HS-5 (cell line): ENCODE measurements at places on chromosomes 4 and X.

DNA sequence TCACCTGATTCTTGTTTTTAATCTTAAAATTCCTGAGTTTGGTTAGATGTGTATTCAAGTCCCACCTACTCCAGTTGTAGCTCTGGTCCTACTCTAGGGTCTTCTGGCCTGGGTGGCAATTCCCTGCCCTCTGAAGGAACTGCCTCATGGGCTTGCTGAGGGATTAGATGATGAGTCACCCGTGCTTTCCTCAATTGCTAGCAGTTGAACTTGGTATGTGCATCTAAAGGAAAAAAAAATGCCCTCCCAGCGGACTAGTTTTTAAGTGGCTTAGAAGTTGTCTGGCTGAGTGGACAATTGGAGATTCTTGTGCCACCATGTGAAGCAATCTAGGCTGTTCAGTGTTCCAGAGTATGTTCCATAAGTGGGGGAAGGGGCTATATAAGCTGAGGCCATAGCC is 127.0 kb downstream of the CCNG2 start:
- DNase-seq = no peak

GRCh38 chr4:158172261-158173258 is at the start of gene GASK1B:
Gene GASK1B (minus strand): TSS chr4:158173025. CDS start chr4:158171375, 1,650 bp downstream.
- DNase-seq = no peak

- DNase-seq = no peak
Measured at GRCh38 chr4:53959343-53960120, 104.9 kb downstream of the CHIC2 start.

- no peak for DNase-seq
Measured at GRCh38 chr4:8457646-8458252, 17.2 kb downstream of the TRMT44 start.

DNA sequence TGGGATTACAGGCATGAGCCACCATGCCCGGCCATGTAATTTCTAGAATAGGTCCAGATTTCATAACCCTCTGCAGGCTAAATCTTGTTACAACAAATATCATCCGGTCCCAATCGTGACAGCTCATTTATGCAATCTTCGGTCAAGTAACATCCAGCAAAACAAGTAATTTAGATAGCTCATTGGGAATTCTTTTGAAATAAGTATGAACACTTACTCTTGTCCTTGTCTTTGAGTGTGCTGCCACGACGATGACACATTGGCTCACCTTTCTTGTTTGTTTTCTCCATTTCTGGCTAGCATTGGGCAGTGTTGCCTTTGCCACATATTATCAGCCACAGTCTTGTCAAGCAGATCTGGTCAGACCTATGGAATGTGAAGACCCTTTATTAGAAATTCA is 92.0 kb downstream of the PHEX start:
- no peak for DNase-seq

- DNase-seq = no peak
Measured at GRCh38 chr4:42306221-42307109, 90.8 kb upstream of the SHISA3 start.

DNA sequence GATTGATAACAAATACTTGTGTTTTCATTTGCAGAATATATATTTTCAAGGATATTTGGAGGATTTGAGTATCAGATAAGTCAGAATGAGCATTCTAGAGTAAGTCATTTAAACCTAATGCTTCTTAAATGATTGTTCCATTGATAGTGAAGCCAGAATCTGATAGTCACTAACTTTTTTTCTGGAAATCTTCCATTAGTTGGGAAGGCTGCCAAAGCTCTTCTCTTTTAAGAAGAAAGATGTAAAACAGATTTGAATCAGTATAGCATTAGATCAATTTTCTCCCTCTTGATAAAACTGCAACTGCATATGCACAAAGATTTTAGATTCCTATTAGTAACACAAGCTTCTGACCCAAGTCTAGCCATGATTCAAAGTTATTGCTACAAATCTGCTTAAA is 256.7 kb downstream of the SPOCK3 start:
- no peak for DNase-seq

DNA sequence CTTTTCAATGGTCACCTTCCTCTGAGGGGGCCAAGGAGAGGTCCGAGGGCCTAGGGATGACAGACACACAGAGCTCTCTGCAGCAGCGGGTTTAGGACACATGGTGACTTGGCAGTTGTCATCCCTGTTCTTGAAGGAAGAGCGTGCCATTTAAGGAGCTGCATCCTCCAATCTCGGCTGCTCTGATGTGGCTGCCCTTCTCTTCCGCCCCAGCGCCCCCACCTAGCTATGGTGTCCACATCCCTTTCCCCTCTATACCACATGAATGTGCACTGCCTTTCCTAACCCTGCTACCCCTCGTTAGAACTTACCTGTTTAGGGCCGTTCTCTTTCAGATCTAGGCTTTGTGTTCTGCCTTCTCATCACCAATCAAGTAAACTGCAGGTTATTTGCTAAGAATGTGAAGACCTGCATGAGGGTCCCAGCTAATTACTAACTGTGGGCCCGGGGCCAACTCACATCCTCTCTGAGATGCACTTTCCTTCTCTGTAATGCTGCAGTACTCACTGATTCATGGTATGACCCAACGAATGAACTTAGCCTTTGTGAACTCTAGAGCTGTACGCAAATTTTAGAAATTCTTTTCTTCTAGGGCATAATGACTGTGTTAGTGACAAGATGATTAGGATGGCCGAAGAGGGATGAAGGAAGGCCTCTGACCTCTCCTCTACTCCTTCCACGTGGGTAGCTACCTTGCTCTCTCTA is 38.2 kb downstream of the CHST7 start:
- DNase-seq = no peak

DNA sequence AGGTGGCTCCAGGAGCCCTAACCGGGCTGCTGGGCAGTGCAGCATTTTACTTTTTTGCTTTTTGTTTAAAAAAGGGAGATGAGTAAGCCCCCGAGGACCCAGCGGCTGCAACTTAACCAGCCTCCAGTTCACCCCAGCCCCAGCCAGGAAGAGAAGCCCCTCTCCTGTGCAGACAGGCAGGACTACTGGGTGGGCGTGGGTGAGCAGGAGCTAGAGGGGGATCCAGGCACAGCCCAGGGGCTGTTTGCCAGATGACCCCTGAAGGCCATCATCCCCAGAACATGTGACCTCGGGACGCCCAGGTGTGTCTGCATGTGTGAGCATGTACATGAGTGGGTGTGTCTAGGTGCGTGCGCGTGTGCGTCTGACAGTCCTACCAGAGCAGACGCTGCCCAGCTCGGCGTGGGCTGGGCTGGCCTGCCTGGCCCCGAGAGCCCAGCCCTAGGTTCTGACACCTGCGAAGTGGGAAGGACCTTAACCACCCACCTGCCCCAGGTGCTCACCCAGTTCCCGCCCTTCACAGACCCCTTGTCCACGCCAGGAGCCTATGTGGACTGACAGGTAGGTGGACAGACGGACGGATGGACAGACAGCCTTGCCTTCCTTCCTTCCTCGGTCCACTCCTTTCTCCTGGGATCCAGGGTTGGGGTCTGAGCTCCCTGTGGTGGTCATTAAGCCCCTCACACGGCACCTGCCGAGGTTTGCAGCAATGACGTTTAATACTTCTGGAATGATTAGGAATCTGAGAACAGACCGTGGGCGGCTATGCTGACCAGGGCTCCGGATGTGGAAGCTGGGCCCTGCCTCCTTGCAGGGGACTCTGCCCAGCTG is 7.8 kb upstream of the HAUS3 start:
- no peak for DNase-seq

DNA sequence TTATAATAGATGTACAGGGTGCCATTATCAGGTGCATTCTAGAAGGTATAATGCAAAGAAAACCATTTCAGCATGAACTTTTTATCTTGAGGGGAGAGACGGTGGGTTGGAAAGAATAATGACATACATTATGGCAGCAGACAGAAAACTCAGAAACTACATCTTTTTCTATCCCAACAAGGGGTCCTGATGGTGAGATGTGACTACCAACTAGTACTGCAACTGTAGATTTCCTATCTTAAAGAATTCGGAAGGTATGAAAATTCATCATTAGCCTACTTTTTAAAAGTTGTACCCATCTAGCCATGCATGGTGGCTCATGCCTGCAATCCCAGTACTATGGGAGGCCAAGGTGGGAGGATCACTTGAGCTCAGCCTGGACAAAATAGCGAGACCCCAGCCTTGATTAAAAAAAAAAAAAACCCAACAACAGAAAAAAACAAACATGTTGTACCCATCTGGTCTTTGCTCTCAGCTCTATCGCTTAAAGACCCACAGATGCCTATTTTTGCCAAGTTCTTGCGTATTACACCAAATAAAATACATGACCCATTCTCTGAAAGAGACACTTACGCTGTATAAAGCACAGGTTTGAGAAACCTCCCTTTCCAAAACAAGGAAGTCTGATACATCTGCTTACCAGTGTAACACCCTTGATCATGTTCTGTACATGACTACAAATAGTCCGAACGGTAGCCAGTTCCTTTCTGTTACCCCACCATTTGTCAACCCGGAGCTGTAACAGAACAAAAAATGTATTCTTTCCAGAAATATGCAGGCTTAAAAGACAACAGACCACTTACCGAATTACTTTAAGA is 1.6 kb downstream of the RPL9 start:
- no peak for DNase-seq

- no peak for DNase-seq
Measured at GRCh38 chr4:2604614-2605013, 68.2 kb downstream of the FAM193A start.

- no peak for DNase-seq
Measured at GRCh38 chr4:184851200-184851541, 25.4 kb upstream of the ACSL1 start.

DNA sequence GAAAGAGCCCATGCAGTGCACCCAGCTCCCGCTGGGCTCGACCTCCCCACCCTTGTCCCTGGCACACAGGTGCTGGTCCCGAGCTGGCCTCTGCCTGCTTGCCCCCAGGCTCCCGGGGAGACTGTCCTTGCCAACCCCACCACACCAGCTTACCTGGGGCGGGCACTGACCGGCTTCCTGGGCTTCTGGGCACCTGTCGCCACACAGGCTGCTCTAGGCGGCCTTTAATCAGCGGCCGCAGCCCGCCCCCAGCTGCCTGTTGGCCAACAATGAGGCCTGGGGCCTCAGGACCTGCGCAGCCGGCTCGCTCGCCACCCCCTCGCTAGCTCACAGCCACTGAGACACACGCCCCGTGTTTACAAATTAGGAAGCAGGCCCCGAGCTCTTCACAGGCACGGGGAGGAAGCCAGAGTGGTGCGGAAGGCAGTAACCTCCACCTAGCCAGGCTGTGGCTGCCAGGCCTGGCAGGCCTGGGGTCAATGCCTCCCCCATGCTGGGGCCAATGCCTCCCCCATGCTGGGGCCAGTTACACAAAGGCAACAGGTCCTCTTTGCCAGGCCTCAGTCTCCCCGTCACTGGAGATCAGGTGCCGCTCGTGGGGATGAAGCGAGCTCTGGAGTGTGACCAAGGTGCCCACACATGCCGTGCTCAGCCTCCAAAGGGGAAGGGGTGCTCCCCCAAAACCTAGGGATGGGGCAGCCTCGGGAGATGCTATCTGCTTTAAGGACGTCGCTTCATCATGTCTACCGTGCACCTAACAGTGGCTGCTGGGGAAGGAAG is at the start of gene TREX2:
TREX2 (minus strand) TSS at position 201 of the 780 bp plus-strand sequence. CDS start 626 bp downstream, outside the sequence.
- DNase-seq = no peak

- DNase-seq = no peak
Measured at GRCh38 chr4:28916585-28916984, 1803.6 kb upstream of the PCDH7 start.

DNA sequence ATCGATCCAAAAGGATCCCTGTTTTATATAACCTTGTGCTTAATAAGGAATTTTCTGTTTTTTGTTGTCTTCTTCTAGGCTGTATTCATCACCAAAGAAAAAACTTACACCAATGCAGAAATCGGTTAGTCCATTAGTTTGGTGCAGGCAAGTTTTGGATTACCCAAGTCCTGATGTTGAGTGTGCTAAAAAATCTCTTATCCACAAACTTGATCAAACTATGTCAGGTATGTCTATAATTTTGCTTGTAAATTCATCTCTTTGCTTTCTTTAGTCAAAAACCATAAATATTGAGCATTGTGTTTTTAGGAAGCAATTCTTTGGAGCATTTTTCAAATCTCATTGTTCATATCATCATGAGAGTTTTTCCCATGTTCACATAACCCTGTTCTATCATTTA is 28.4 kb downstream of the SLAIN2 start:
- no peak for DNase-seq

DNA sequence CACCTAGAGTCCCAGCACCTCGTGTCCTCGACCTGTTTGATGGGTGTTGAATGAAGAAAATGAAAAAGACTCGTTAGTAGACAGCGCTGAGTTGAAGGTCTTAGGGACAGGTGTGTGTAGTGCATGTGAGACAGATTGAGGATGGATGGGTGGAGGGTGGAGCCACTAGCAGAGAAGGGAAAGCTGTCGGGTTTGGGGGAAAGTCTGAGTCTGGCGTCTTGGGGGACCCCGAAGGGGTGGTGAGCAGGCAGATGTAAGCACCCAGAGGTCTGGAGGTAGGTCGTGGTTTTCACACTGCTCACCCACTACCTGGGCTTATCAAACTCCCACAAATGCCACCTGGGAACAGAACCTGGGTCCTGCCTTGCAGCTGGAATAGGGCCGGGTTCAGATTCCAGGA is 16.0 kb downstream of the TMEM271 start:
- DNase-seq = no peak

- no peak for DNase-seq
Measured at GRCh38 chr4:150244600-150244999, 166.4 kb downstream of the DCLK2 start.

DNA sequence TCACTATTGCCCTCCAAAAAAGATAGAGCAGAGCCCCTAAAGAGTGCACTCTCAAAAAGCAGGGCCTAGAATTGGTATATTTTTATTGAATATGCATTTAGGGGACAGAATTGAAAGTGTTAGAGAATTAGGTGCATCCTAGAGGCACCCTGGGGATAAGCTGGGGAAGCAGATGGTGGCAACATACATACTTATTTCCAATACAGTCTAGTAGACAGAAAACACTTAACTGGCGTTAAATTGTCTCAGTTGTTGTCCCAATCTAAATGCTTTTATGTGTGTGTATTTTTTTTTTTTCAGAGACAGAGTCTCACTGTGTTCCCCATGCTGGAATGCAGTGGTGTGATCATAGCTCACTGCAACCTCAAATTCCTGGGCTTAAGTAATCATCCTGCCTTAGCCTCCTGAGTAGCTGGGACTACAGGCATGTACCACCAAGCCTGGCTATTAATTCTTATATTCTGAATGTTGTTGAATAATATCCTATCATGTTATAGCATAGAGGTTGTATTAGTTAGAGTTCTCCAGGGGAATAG is 481.8 kb downstream of the GRXCR1 start:
- no peak for DNase-seq

DNA sequence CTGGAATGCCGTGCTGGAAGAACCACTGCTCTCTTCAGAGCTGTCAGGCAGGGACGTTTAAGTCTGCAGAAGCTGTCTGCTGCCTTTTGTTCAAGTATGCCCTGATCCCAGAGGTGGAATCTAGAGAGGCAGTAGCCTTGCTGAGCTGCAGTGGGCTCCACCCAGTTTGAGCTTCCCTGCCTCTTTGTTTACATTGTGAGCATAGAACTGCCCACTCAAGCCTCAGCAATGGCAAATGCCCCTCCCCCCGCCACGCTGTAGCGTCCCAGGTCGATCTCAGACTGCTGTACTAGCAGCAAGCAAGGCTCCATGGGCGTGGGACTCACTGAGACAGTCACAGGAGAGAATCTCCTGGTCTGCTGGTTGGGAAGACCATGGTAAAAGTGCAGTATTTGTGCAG is 34.8 kb upstream of the MUC7 start:
- DNase-seq = no peak
